ENCODE measurements at places on chromosomes 2 and 18.

DNA sequence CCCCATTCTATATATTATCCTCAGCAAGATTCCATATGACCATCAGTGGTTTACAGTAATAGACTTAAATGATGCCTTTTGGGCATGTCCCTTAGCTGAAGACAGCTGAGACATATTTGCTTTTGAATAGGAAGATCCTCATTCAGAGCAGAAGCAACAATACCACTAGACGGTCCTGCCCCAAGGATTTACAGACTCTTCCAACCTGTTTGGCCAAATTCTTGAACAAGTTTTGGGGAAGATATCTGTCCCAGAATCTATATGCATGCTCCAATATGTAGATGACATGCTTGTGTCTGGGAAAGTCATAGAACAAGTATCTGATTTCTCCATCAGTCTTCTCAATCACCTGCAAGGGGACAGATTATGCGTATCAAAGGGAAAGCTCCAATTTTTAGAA is 137.1 kb upstream of the RMP24 start:
- DNase-seq, result no peak

GRCh38 chr2:186755066-186755465 is 61.2 kb downstream of the FAM171B start:
- DNase-seq, result no peak

- no peak for DNase-seq
Measured at GRCh38 chr2:181916726-181917718, 25.5 kb downstream of the ITPRID2 start.

DNA sequence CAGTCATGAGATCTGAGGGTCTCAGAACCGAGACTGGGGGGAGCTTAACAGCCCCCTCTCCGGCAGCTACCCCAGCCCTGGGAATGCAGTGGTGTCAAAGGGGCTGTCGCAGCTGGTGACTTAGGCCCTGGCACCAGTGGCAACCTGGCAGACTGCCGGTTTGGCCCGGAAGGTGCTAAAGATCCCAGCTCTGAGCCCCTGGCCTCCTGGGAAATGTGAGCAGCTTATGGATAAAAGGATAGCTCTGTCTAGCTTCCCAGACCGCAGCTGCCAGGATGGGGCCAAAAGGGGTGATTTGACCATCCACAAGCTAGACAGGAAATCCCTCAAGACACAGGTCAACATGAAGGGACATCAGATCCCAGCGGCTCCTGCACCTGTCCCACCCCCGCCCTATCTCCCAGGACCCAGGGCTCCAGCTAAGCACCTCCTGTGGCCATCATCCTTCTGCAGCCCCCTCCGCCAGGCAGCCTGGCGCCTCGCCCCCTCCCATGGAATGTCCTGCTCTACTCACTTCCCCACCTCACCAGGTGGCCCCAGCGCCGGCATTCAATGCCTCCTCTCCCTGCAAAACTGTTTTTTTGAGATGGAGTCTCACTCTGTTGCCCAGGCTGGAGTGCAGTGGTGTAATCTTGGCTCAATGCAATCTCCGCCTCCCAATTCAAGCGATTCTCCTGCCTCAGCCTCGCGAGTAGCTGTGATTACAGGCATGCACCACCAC is 33.2 kb upstream of the EFHD1 start:
- DNase-seq, result no peak

DNA sequence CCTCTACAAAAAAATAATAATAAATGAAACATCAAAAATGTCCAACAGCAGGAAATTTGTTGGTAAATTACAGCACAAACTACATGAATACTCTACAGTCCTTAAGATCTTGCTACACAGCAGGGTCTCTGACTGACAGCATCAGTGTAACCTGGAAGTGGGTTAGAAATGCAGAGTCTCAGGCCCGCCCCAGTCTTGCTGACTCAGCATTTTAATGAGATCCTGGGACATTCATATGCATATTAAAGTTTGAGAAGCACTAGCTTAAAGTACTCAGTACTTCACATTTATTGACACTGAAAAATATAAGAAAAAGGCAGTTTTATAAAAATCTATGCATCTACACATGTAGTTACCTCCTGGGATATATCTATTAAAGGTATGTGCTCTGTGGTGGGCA is 21.7 kb downstream of the ST3GAL5 start:
- DNase-seq, result no peak

DNA sequence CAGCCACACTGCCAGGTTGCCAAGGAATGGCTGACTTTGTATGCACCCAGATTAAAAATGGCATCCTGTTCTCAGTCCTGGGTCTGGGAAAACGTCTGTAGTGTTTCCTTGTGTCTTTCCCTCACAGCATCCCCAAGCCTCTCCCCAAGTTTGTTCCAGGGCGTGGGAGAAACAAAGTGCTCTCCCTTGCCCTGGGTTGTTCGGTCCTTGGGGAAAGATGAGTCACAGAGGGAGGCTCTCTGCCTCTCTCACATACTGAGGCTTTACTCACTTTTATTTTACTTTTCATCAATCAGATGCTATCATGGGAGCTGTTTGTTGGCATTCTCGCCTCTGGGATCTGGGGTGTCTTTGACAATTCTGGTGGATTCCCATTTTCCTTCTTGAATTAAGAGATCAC is 492.3 kb downstream of the XIRP2 start:
- DNase-seq, result no peak

GRCh38 chr18:54981076-54981475 is 21.8 kb upstream of the CCDC68 start:
- no peak for DNase-seq

DNA sequence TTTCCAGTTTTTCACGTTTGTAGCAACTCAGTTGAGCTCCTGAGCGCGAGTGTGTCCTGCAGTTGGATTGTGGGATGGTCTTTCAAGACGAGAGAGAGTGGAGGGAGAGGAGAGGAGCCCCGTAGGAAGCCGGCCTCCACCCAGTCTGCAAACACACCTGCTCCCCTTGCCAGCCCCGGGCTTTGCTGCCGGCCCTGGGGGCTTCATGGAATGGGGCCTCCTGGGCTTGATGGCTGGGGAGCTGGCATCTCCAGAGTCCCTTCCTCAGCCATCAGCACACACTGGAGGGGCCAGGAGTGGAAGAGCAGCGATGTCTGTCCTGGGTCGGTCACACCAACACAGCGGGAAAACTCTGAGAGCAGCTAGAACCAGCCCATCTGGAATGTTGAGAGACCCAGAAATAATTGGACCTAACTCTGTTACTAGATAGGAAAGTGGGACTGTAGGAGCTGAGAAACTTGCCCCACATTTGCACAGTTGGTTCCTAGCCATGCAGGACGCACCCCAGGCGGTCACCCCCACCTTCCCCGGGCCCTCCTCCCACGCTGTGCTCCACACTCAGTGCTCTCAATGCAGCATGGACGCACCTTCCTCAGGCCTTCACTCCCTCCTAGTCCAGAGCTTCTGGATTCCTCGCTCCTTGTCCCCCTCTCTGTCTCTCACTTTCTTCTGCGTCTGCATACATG is 69.6 kb downstream of the PTGR3 start:
- no peak for DNase-seq

DNA sequence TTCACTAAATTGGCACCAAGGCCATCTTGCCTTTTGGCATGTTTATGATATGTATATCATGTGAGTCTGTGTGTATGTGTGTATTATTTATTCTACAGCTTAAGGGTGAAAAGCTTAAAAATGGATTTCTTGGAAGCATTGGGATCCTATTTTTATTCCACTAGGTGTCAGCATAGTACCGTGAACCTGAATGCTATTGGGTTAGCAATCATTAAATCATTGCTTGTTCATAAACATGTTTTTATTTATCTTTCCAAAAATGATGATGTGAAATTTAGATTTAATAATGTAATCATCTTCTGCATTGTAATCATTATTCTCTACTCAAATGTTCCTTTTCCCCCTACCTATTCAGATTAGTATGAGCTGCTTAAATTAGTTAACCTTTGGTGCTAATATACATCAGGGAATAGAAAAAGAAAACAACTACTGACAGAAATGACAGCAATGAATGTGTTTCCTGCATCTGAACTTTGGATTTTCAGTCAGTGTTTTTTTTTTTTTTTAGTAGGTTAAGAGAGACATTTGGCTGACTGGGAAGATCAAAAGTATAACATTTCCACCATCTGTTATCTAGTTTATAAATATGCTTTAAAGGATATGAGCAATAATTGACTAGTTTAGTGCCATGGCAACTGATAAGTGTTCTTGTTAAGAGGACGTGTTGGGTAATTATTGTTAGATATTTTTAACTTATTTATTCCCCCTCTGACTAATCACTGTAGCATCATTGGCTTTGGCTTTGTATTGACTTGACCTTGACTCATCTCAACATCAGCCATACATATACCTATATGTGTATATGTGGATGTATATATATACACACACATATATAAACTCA is 14.1 kb upstream of the ZSWIM2 start:
- DNase-seq, result peak; percentile 39

DNA sequence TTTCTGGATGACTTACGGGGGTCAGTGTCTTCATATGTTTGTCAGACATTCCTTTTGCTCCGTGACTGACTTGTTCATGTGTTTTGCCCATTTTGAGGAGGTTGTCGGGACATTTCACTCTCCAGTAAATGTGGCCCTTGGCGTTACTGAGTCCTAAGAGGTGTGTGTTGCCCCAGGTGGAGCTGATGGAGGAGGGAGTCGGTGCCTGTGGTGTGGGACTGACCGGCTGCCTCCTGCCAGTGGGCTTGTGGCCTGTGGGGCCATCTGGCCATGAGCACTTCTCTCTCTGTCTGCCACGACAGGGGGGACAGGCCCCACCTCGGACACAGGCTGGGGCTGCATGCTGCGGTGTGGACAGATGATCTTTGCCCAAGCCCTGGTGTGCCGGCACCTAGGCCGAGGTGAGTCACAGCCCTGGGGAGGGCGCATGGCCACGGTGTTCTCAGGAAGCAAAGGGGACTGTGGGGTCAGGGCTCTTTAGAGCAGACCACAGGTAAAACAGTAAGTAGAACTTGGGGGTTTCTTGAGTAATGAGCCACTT is 15.8 kb downstream of the ATG4B start:
- DNase-seq, result no peak

GRCh38 chr2:48254839-48255238 is 275.1 kb upstream of the STON1 start:
- no peak for DNase-seq

- no peak for DNase-seq
Measured at GRCh38 chr18:30687501-30687900, 355.0 kb downstream of the DSC3 start.

DNA sequence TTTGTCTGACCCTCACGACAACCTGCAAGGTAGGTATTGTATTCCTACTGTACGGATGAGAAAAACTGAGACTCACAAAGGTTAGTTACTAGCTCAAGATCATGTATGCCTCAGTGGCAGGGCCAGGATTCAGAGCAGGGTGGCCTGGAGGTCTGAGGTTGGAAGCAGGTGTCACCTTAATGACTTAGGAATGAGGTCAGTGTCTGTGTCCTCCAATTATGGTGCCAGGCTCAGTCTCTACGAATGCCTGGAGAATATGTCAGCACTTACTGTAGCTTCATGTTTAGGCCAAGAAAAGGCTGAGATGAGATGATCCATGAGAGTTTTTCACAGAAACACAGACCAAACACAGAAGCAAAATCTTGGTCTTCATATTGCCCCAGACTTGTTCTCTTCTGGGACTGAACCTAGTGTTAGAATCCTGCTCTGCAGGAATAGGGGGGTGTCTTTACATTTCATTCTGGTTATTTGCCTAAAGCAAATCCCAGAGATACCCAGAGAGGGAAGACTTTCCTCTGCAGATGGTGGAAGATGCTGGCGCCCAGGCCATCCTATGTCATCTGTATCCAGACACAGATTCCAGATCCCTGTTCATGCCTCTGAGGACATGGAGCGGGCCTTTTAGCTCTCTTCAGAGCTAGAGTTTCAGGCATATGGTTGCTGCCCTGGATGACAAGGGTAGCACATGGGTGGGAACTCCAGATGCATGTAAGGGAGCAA is 16.3 kb upstream of the RAB10 start:
- no peak for DNase-seq

GRCh38 chr2:85886590-85886989 is 2.2 kb downstream of the ST3GAL5 start:
- peak; percentile 80 for DNase-seq

- DNase-seq, result no peak
Measured at GRCh38 chr2:178233428-178233827, 39.1 kb downstream of the OSBPL6 start.

GRCh38 chr2:221485503-221485870 is 86.6 kb downstream of the EPHA4 start:
- no peak for DNase-seq

DNA sequence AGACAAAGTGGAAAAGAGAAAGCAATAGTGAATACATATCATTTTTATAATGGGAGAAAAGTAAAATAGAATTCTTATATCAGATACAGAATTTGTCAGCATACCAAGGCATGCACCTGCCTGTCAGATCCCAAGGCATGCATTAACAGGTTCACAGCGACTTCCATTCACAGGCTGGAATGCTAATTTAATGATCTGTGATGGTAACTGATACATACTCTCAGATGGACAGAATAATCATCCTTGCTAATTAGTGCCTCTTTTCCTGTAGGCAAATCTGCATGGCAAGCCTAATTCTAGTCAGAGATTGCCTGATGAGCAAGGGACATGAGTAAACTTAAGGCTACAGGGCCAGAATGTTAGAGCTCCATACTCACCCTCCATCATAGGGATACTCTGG is 76.1 kb downstream of the PRKRA start:
- no peak for DNase-seq

DNA sequence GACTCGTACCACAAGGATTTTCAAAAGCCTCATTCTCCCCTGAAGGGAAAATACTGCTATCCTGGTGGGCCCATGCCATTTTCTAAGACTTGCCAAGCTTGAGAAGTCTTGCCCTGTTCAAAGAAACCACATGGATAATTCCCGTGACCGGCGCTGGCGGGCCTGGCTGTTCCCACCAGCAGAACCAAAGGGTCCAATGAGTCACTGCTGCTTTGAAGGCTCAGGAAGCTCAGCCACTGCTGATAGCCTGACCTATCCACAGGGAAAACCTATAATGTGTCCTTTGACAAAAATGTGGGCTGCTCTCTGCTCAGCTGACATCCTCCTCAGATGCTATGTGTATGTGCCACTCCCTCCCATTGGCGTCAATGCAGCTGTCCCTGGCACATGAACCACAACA is 137.9 kb upstream of the RAB12 start:
- no peak for DNase-seq

DNA sequence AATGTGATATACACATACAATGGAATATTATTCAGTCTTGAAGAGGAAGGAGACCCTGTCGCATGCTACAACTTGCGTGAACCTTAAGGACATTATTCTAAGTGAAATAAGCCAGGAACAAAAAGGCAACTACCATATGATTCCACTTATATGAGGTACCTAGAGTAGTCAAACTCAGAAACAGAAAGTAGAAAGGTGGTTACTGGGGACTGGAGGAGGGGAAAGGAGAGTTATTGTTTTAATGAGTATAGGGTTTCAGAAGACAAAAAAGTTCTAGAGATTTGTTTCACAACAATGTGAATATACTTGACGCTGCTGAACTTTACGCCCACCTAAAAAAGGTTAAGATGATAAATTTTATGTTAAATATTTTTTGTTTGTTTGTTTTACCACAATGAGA is 47.0 kb downstream of the CXCR4 start:
- no peak for DNase-seq

DNA sequence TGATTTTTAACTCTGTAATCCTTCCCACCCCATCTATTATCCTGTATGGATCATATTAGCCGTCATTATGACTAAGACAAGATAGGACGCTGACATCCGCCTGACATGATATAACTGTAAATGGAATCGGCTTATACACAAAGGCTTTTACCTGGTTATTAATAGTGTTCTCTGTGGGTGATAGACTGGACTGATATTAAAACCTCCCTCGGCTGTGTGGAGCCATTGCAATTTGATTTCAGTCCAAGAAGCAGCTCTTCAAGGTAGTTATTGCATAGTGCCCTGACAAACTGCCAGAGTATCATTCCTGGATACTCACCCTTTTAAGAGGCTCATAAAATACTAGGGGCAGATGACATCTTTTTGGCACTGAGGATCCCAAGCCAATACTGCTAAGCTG is 226.1 kb upstream of the HNRNPA3 start:
- no peak for DNase-seq

All from NB4 (cell line).